PC-3 (cell line): ENCODE measurements at places on chromosomes 12 and 14. TPM values are rescaled to one million over a fixed set of nuclear protein-coding genes. Genes with fewer than 3 reads are reported as not detected.

The TAS2R43 gene
- total RNA-seq, result not detected in 2 replicates

The ZDHHC22 gene
- 0.15 and 0.81 TPM in 2 replicates for total RNA-seq

The TMEM229B gene
- total RNA-seq, result not detected in 2 replicates

The FAM90A1 gene
- total RNA-seq, result not detected in 2 replicates

The LHX5 gene
- 0.23 and 0.26 TPM in 2 replicates for total RNA-seq

The CCDC91 gene
- total RNA-seq, result 15.7 and 22.2 TPM in 2 replicates

The LRRC9 gene
- not detected in 2 replicates for total RNA-seq

The LTBR gene
- 160 and 163 TPM in 2 replicates for total RNA-seq

The LRIG3 gene
- 8.6 and 10.8 TPM in 2 replicates for total RNA-seq

The HOMEZ gene
- 4.1 and 7.7 TPM in 2 replicates for total RNA-seq

The GPR84 gene
- not detected in 2 replicates for total RNA-seq

The BMP4 gene
- total RNA-seq, result 8.7 and 16.5 TPM in 2 replicates

The CLIP1 gene
- total RNA-seq, result 46.4 and 57.9 TPM in 2 replicates

The TAS2R46 gene
- total RNA-seq, result 0.36 and 1.5 TPM in 2 replicates

The RBP5 gene
- total RNA-seq, result not detected in 2 replicates

The OTX2 gene
- not detected in 2 replicates for total RNA-seq

The BCL2L14 gene
- not detected in 2 replicates for total RNA-seq

The TAS2R14 gene
- 1.6 and 1.8 TPM in 2 replicates for total RNA-seq

The LMNTD1 gene
- not detected in 2 replicates for total RNA-seq

The SLC39A2 gene
- total RNA-seq, result not detected in 2 replicates

The CCDC38 gene
- not detected in 2 replicates for total RNA-seq

The M6PR gene
- total RNA-seq, result 112 and 137 TPM in 2 replicates

The AMDHD1 gene
- 0.80 and 1.5 TPM in 2 replicates for total RNA-seq

The PTHLH gene
- 383 and 414 TPM in 2 replicates for total RNA-seq

The RPS6KA5 gene
- total RNA-seq, result 8.6 and 10.7 TPM in 2 replicates

The KRT86 gene
- total RNA-seq, result 0.98 and 1.2 TPM in 2 replicates

The CSRP2 gene
- 33.1 and 36.3 TPM in 2 replicates for total RNA-seq

The KLRC1 gene
- not detected in 2 replicates for total RNA-seq

The KRT6A gene
- 46.3 and 61.2 TPM in 2 replicates for total RNA-seq

The APEX1 gene
- 147 and 189 TPM in 2 replicates for total RNA-seq
